ENCODE measurements at places on chromosomes 12 and 14.
A peak's percentile ranks its signal among the peaks of the same experiment; 100 is the strongest.

DNA sequence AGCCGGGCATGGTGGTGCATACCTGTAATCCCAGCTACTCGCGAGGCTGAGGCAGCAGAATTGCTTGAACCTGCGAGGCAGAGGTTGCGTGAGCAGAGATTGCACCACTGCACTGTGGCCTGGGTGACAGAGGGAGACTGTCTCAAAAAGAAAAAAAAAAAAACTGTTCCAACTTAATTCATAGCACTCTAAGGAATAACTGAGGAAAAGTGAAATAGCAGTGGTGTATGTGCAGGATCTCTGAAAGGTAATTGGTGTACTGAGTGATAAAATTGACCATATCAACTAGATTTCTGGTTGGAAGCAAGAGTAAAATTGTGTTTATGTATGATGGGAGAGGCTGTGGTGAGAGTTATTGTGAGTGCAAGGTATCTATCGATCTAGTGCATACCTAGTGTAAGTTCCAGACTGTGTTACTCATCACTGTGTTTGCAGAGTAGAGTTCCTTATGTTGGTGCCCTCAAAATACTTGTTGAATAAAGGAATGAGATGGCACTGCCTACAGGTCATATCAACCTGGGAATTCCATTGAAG lies 6.3 kb downstream of the CAND1 start:
- DNase-seq = no peak

DNA sequence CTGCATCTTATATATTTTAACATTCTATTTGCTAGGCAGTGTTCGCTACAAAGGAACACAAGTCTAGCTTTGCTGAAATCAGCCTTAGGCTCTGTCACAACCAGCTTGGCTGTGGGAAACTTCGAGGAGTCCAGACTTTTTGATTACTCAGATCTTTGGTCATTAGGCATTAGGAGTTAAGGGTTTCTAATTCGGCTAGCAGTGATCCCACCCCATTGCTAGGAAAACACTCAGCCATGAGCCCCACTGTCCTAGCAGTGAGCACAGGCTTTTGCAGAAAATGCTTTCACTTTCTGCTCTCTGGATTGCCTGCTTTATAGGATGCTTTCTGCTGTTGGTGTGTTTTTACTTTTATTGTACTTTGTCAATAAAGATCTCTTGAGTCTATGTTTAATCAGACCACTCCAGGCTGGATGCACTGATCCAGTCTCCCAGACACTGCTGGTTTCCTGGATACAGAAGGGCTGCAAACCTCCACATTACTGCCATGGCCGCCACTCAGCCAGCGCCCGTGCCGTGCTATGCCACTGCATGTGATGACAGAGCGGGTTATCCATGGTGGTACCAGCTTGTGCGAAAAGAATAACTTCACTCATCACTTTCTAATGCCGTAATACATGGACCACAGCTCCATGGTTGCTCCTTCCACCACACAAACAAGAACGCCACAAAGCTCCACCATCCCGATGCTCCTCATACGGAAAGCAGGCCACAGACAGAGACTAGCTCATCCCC lies 41.0 kb upstream of the PYGL start:
- DNase-seq = no peak

DNA sequence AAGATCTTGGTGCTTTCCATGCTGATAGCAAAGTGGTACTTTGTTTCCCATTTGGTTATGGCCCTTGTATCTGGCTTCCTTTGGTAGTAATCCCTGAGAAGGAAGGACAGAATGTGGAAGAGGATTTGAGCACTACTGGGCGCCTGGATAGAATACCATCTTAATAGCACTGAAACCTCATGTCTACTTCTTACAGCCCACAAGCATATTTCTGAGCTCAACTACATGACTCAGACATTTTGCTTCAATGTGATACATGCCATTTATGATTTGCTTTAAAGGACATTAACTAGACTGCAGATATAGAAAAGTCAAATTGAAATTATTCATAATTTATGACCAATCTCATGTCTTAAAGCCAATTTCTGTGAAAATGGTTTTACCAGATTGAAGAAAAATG lies 80.4 kb downstream of the LIN7A start:
- no peak for DNase-seq

DNA sequence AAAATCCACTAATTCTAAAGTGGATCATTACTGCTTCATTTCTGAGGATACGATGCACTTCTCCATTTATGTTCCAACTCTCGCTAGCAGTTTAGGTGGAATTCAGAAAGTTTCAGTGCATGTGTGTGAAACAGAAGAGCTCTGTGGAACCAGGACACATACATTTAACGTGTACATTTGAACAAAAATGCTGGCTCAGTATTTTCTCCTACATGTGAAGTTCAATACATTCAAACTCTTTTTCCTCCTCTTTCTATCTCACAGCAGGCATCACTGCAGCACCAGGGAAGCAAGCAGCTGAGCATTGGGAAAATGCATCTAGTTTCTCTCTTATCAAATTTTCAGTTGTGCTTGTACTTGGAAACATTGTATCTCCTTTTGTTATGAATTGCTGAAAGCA lies 169.4 kb upstream of the CNTN1 start:
- DNase-seq = no peak

DNA sequence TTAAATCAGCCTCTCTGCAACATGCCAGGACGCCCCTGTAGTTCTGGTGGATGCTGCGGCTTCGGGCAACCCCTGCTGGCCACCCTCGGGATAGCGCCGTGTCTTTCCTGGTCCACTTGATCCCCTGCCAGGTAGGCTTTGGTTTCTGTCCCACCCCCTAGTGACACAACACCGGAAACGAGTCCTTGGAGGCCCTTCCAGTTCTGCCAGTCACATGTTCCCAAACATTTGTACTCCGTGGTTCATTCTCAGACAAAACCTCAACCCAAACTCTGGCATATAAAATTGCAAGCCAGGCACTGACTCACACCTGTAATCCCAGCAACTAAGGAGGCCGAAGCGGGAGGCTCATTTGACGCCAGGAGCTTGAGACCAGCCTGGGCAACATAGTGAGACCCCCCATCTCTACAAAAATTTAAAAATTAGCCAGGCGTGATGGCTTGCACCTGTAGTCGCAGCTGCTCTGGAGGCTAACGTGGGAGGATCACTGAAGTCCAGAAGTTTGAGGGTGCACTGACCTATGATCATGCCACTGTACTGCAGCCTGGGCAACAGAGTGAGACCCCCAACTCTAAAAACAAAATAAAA lies 37.0 kb downstream of the RASAL1 start:
- peak; percentile 41 for DNase-seq

Data from T-cell (primary cell).